ENCODE measurements at places on chromosomes 11 and 22.

- no peak for DNase-seq
Observed at GRCh38 chr11:78080084-78080817, 589 bp upstream of the NDUFC2 start.

- DNase-seq = no peak
Observed at GRCh38 chr11:94658386-94658785, 91.2 kb downstream of the PIWIL4 start.

- DNase-seq = no peak
Observed at GRCh38 chr11:66443602-66444001, 5.0 kb upstream of the MRPL11 start.

GRCh38 chr22:19774628-19775027, 14.1 kb downstream of the TBX1 start:
- DNase-seq = no peak

DNA sequence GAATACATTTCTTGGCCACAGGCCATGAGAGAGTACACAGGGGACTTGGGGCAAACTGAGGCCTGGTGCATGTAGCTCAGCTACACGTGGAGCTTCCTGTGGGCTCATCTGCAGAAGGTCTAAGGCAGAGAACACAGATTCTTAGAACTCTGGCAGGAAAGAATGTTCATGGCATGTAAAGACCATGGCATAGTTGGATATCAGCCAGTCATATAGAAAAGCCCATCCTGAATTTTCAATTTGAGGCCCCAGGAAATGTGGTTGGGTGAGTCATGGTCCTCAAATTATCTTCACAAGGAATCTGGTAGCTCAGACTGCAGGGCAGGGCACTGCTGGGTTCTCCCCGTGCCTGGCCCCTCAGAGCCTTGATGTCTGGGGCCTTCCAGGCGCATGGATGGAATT, 13.7 kb upstream of the ST3GAL4 start:
- no peak for DNase-seq

DNA sequence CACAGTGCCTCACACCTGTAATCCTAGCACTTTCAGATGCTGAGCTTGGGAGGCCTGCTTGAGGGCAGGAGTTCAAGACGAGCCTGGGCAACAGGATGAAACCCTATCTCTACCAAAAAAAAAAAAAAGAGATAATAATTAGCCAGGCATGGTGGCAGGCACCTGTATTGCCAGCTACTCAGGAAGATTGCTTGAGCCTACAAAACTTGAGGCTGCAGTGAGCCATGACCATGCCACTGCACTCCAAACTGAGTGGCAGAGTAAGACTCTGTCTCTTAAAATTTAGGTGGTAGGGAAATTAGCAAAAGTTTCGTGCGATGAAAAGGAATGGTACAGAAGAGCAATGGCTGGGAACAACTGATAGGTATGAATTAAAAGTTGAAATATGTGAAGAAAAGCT, 18.0 kb downstream of the ST13 start:
- no peak for DNase-seq

DNA sequence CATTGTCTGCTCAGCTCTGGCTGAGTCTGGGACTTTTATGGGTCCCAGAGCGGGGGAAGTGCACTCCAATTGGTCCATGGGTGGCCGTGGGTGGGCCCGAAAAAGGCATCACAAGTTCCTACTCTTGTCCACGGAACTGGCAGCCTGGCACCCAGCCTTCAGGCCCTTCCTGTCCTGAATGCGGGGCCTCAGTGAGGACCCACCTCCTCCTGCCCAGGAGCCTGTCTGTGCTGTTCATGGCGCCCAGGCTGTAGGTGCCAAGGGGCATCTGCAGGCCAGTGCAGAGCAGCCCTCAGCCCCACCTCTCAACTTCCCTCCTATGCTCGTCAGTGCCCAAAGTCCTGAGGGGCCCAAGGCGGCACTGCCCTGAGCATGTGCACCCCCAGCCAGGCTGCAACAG, 411.7 kb upstream of the KIRREL3 start:
- no peak for DNase-seq

GRCh38 chr11:75814677-75815344, at the start of gene UVRAG:
Gene UVRAG, plus strand, starts transcription at chr11:75815210. Its CDS starts 198 bp downstream, at chr11:75815408.
- DNase-seq = peak; percentile 97

DNA sequence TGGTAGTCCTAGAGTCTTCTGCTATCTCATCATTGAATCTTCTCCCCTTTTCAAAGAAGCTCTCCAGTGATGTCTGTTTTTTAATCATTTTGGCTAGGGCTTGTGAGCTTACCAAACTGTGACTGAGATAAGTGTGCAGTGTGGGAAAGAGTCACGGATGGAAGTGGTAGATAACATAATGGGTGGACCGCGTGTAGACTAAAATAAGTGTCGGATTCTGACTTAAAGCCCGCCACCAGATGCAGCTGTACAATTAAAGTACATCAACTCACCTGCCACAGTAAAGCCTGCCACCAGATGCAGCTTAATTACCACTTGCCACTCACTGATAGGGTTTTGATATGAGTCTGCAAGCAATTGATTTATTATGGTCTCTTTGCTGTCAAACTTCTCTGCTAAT, 581.5 kb downstream of the LRRC4C start:
- DNase-seq = no peak

GRCh38 chr11:39741066-39741465, 1718.4 kb downstream of the LRRC4C start:
- no peak for DNase-seq

DNA sequence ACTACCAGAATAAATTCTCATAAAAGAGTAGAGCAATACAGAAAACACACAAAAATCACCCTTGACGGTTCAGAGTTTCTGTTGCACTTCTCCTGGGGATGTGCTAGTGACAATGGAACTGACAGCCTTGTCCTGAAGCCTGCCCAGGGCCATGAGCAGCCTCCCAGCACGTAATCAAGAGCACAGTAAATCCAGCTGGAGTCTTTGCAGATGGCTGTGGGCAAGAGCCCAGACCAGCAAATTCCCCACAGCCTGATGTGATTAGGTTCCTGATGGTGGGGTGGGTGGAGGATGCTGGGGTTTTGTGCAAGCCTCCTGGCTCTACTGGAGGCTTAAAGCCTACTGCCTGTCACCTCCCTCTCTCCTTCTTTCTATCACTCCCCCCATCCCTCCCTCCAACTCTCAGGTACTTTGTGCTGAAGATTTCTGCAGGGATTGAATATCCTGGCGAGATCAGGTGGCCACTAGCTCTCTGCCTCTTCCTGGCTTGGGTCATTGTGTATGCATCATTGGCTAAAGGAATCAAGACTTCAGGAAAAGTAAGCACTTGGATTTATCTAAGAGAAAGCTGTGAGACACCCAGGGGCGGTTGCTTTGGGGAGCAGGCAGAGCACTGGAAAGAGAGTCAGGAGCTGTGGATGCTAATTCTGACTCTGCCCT, 18.1 kb downstream of the SLC6A5 start:
- no peak for DNase-seq

DNA sequence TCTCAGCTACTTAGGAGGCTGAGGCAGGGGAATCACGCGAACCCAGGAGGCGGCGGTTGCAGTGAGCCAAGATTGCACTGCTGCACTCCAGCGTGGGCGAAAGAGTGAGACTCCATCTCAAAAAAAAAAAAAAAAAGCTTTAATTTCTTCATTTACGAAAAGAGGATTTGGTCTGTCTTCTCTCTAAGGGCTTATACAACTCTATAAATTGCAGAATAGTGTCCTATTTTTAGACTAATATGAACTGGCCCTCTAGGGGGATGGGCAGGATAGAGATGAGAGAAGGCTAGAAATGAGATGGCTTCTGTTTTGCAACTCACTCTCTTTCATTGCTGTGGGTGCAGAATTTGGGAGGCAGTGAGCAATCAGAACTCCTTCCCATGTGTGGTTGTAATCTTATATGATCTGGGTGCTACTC, 11.3 kb downstream of the MAML2 start:
- DNase-seq = no peak

GRCh38 chr22:37062702-37063381, 11.3 kb downstream of the KCTD17 start:
- DNase-seq = no peak

DNA sequence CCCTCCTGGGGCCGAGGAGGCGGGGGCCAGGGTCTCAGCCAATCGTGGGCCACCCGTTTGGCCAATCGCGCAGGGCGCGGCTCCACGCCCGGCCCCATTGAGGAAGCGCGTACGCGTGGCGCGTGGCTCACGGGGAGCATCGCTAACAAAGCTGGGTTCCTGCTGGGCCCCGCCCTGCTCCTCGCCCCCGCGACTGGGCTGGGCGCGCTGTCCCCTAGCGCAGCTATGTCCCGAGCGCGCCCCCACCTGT, 614 bp upstream of the ASCL2 start:
- DNase-seq = peak; percentile 35

GRCh38 chr22:42758931-42759629, 38.4 kb upstream of the A4GALT start:
- no peak for DNase-seq

DNA sequence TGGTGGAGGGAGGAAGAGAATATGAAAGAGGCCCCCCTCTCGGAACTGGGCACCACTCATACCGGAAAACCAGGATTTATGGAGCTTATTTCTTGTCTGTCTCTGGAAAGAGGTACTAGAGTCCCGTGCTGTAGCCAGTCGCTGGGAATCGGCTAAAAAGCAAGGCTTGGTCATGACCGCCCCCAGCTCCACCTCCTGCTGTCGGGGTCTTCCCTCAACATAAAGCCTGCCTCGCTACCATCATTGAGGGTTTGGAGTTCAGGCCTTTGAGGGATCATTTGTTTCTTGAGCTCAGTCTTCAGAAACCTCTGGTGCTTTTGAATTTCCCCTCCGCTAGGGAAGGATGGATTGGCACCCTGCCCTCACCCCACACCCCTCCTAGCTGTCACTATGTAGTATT, 97.1 kb downstream of the TSPAN18 start:
- DNase-seq = no peak

GRCh38 chr22:18078329-18079041, 695 bp downstream of the PEX26 start:
- DNase-seq = peak; percentile 58

GRCh38 chr22:19848298-19849224, 6.1 kb downstream of the GNB1L start:
- no peak for DNase-seq

DNA sequence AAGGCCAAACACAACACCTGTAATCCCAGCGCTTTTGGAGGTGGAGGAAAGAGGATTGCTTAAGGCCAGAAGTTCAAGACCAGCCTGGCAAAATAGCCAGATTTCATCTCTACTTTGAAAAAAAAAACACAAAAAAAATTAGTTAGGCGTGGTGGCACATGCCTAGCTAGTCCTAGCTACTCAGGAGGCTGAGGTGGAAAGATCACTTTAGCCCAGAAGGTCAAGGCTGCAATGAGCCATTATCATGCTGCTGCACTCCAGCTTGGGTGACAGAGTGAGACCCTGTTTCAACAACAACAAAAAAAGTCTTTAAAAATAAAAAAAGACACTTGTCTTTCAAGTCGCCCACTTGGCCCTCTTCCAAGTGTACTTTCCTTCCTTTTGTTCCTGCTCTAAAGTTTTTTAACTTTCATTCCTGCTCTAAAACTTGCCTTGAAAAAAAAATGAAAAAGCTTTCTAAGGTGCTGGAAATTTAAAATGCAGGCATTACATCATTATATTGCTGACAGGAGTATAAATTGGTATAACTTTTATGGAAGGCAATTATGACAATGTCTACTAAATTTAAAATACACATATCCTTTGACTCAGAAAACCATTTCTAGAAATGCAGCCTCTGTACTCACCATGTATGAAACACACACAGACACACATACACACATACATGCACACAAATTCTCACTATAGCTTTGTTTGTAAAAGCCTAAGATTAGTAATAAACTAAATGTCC, 12.7 kb downstream of the LIPT2 start:
- no peak for DNase-seq

- no peak for DNase-seq
Observed at GRCh38 chr11:30454541-30454940, 131.6 kb downstream of the MPPED2 start.

DNA sequence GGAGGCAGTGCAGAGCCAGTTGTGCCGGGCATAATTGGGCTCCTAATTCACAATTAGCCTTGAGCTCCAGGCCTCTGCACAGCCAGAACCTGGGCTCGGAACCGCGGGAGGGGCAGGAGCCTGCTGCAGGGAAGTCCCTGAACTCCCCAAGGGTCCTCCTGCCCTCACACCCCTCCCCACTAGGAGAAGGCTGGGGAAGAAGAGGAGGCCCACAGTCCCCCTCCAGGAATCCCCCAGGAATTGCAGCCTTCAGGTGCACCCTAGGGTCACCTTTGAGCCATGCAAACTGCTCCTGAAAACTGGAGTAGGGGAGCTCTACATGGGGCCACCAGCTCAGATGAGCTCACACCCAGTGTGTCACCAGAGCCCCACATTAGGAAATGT, 93.8 kb upstream of the LMO1 start:
- no peak for DNase-seq

GRCh38 chr11:45168366-45169130, 22.1 kb downstream of the PRDM11 start:
- DNase-seq = no peak

- DNase-seq = no peak
Observed at GRCh38 chr22:47369020-47369419, 606.6 kb downstream of the TBC1D22A start.

- no peak for DNase-seq
Observed at GRCh38 chr11:36577859-36578258, 10.1 kb downstream of the RAG1 start.

- no peak for DNase-seq
Observed at GRCh38 chr22:43550024-43550620, 138.3 kb downstream of the MPPED1 start.

- DNase-seq = peak; percentile 31
Observed at GRCh38 chr11:128551611-128552335, 35.6 kb downstream of the ETS1 start.
